ENCODE measurements at places on chromosomes 11 and 22. TPM values are rescaled to one million over a fixed set of nuclear protein-coding genes. Genes with fewer than 3 reads are reported as not detected.

Gene OR2D2
- 0.26 TPM for total RNA-seq

Gene PKNOX2
- total RNA-seq: 1.3 TPM

Gene MFRP
- total RNA-seq: not detected

Gene OR56A1
- 0.07 TPM for total RNA-seq

Gene APOBEC3B
- 28.1 TPM for total RNA-seq

Gene BDNF
- total RNA-seq: 2.7 TPM

Gene RFPL1
- not detected for total RNA-seq

Gene DHCR7
- total RNA-seq: 124 TPM

Gene MMP7
- not detected for total RNA-seq

Gene CSF2RB
- total RNA-seq: not detected

Gene TRIM51
- total RNA-seq: not detected

Gene DEPDC7
- 4.4 TPM for total RNA-seq

Gene RASGRP2
- 26.9 TPM for total RNA-seq

Gene RFPL2
- total RNA-seq: not detected

Gene PDE2A
- 3.4 TPM for total RNA-seq

Gene PHOX2A
- total RNA-seq: 1.4 TPM

Gene XKR3
- not detected for total RNA-seq

Gene ASPHD2
- 8.5 TPM for total RNA-seq

Gene CST6
- total RNA-seq: not detected

Gene KCNE3
- 4.9 TPM for total RNA-seq

Gene MS4A3
- not detected for total RNA-seq

Gene OR4A16
- total RNA-seq: not detected

Gene KCNC1
- 0.04 TPM for total RNA-seq

Gene ABCG4
- total RNA-seq: 1.2 TPM

Gene UCP3
- total RNA-seq: 0.85 TPM

Gene THY1
- 184 TPM for total RNA-seq
